NAMALWA (cell line): ENCODE measurements at places on chromosomes 12 and 14.
A peak's percentile ranks its signal among the peaks of the same experiment; 100 is the strongest.

- DNase-seq, result no peak
Observed at GRCh38 chr12:102439426-102440405, 40.6 kb downstream of the IGF1 start.

- DNase-seq, result peak; percentile 67
Observed at GRCh38 chr12:54680374-54680773, 32.2 kb upstream of the DCD start.

- DNase-seq, result no peak
Observed at GRCh38 chr12:120719496-120720233, 6.0 kb upstream of the ACADS start.

- no peak for DNase-seq
Observed at GRCh38 chr12:31230004-31230403, 95.9 kb downstream of the SINHCAF start.

DNA sequence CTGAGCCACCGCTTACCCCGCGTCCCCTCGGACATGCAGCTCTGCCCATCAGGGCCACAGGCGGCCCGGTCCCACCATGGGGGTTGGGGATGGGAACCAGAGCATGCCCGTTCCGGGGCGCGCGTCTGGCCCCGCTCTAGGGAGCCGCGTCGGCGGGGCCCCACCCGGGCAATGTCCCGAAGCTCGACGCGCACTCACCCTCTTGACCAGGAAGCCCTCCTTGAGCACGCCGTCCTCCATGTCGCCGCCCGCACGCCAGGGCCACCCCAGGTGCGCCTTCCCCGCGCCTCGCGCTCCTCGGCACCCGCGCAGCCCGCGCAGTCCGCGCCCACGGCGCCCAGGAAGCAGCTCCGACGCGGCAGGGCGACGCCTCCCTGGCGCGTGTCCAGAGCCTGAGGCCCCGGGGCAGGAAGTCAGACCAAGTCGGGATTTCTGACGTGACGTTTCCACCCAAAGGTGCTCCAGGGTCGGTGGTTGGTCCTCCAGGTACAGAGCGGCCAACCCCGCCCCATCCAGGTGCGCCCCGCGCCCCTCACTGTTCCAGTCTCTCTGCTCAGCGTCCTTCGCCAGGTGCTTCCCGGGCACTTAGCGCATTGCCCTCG is at the start of gene PLEK2:
Gene PLEK2, minus strand, starts transcription at position 346 of the 602 bp plus-strand sequence. Its CDS starts 106 bp downstream, at position 240.
- no peak for DNase-seq

GRCh38 chr14:53778263-53778662 is 178.4 kb downstream of the BMP4 start:
- no peak for DNase-seq

DNA sequence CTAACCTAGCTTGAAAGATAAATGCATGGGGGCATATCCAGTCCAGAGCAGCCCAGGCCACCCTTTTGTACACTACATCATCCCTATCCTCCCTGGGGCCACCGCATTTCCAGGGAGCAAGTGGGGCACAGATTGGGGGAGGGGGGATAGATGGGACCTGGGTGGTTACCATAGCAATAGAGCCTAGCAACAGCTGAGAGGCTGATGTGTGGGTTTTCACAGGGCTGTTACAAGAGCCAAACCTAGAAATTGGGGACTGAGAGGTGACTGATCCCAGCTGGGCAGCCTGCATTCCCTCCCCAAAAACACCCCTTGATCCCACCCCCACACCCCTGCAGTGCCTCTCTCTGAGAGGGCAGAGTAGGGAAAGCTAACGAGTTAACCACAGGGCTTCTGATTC is 3.7 kb upstream of the ZNF384 start:
- no peak for DNase-seq

GRCh38 chr12:58171914-58172313 is 230.5 kb downstream of the ATP23 start:
- no peak for DNase-seq

GRCh38 chr12:132469423-132469822 is 20.5 kb upstream of the FBRSL1 start:
- peak; percentile 87 for DNase-seq

DNA sequence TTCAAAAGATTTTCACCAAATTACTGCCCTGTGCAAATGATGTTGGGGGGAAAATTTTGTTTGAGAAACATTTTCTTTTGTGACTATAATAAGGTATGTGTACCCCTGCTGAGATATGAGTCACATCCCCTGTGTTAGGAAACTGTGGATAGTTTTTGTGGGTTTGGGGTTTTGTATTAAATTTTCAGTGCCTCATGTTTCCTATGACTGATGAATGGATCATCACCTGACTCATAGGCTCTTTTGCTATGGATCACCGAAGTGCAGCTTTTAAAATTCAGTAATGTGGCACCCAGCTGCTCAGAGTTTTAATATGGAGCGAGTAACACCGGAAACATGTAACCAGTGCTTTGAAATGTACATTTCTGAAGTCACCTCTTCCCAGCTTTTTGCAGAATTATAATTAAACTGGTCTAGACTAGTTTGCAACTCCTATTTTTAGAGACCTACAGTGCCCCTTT is 167.4 kb upstream of the HMGA2 start:
- DNase-seq, result no peak

- DNase-seq, result no peak
Observed at GRCh38 chr12:72323881-72324280, 51.7 kb downstream of the TRHDE start.

GRCh38 chr12:100265732-100266584 is 921 bp downstream of the DEPDC4 start:
- no peak for DNase-seq

GRCh38 chr12:38904537-38905479 is 583 bp downstream of the CPNE8 start:
- DNase-seq, result no peak

DNA sequence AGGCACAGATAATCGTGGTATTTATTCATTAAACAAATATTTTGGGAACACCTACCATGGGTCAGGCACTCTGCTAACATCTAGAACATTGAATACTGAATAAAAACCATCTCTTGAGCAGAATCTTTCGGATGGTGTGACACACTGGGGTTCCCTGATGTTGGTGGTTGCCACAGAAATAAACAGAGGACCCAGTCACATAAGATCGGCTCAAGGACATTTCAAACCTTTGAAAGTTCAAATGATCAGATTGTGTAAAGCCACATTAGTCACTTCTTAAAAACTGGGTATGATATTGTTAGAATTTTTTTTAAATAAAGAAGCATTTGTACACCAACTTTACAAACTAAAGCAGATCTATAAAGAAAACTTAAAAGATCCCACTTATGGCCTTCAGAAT is 39.0 kb downstream of the NR1H4 start:
- no peak for DNase-seq

DNA sequence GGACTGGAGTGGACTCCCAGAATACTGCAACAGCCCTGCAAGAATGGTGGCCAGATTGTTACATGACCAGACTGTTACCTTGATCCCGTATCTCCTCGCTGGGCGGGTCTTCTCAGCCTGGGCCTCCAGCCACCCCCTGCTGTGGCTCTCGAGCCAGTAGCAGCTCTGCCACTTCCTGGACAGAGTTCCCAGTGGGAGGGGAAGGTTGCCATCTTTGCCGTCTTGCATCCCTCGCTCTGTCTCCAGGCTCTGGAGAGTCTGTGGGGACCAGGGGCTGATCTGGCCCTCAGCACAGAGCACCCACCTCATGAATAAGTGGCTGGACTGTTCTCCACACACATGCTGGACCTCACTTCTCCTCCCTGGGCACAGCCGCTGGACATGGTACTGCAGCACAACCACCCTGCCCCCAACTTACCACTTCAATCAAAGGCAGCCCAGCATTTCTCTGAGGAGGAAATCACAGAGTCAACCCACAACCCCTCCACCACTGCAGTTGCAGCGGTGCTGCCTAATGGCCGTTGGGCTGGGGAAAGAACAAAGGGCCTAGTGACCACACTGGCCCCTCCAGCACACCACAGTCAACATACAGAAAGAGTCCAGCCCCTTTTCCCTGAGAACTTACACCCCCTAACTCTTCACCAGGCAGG is 6.9 kb upstream of the KLRF1 start:
- no peak for DNase-seq

DNA sequence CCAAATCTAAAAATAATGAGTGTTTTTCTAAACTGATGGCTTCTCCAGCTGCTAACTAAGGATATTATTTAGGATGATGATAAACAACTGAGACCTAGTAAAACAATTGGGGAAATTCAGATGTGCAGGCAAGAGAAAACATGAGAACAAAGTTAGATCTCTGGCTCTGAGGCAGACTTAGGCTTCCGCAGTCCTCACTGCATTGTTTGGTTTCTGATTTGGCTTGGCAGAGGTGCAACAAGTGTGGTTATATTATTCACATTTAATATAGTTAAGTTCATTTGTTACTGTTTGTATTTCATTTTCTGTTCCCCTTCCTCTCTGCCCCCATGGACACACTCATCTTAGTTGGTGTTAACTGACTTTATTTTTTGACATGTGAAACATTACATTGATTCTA is 30.2 kb upstream of the NR1H4 start:
- no peak for DNase-seq

DNA sequence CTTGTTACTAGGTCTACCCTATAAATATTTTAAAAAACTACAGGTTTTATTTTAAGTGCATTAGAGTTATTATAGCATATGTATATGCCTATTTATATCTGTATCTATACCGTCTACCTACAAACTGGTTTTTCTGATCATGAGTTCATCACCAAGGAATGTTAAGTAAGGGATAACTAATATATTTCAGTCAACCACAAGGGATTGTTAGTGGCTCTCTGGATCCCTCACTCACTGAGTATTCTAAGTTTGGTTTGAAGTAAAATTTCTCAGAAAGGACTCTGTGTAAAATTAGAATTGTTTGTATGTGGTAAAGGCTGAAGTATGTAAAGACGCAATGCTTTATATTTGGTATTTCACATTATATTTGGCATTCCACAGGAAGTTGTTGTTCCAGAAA is 4.8 kb downstream of the EPYC start:
- no peak for DNase-seq

GRCh38 chr12:27982951-27983350 is 10.4 kb upstream of the PTHLH start:
- DNase-seq, result no peak
